ENCODE measurements at places on chromosomes 16 and 17.
A peak's percentile ranks its signal among the peaks of the same experiment; 100 is the strongest.

DNA sequence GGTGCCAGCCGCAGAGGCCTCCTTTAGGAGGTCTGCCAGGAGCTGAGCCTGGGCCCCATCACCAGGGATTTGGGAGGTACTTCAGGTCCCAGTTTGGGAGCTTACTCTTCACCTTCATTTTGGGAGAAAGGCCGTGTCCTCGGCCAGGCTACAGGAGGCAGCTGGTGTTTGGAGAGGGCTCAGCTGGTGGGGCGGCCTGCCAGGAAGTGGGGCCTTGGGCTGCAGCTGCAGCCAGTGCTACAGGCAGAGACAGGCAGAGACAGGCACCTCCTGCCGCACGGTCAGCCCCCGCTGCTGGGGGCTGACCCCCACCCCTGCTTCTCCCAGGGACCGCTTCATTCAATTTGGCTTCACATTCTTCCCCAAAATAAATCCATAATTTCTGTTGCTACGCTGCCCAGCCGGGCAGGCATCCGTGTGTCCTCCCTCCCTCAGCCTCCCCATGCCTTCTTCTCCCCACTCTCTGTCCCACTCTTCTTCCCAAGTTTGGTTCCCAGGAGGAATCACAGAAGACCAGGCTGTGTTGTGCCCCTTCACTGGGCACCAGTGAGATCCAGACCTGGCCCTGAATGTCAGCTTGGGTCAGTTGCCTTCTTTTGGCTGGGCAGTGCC, 6.1 kb downstream of the TMEM235 start:
- DNase-seq, result no peak

GRCh38 chr17:37358098-37358829, 17.5 kb upstream of the C17orf78 start:
- peak; percentile 75 for DNase-seq

GRCh38 chr16:16924613-16925012, 545.7 kb downstream of the NPIPA7 start:
- DNase-seq, result no peak

DNA sequence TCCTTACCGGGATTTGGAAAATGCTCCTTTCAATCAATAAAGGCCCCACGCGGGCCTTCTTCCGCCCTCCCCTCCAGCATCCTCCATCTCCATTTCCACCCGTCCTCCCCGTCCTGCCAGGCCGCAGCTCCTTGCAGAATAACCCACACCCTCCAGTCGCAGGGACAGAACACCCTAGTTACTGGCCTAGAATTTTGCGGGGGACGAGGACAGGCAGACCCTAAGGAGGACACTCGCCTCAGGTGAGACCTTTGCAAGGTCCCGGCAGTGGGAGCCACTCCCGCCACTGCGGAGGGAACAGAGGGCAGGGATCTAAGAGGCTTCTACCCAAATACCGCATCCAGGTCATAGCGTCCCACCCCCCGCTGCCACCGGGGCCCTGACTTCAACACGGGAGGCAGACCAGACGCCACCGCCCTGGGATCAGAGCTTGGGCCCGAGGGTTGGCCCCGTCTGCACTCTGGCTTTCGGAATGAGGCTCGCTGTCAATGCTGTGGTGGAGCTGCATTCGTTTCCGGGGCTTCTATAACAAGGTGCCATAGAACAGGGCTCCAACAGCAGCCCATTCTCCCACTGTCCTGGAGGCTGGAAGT, 26.8 kb downstream of the SLC25A10 start:
- no peak for DNase-seq

- DNase-seq, result no peak
Observed at GRCh38 chr17:17722906-17723353, 41.7 kb downstream of the RAI1 start.

DNA sequence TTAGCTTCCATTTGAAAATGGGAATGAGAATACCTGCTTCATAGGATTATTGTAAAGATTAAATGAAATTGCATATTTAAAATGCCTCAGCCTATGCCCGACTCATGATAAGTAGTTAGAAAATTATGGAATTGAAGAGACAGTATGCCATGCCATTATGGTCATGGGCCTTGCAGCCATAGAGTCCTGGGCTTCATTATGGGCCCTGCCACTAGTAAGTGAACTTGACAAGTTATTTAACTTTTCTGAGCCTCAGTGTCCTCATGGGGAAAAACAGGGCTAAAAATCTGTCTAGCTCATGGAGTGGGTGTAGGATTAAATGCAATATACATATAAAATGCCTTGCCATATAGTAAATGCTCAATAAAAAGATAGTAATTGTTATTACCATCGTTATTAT, 133.2 kb downstream of the NPIPB5 start:
- no peak for DNase-seq

- peak; percentile 87 for DNase-seq
Observed at GRCh38 chr16:86740906-86741799, 162.8 kb downstream of the FOXL1 start.

DNA sequence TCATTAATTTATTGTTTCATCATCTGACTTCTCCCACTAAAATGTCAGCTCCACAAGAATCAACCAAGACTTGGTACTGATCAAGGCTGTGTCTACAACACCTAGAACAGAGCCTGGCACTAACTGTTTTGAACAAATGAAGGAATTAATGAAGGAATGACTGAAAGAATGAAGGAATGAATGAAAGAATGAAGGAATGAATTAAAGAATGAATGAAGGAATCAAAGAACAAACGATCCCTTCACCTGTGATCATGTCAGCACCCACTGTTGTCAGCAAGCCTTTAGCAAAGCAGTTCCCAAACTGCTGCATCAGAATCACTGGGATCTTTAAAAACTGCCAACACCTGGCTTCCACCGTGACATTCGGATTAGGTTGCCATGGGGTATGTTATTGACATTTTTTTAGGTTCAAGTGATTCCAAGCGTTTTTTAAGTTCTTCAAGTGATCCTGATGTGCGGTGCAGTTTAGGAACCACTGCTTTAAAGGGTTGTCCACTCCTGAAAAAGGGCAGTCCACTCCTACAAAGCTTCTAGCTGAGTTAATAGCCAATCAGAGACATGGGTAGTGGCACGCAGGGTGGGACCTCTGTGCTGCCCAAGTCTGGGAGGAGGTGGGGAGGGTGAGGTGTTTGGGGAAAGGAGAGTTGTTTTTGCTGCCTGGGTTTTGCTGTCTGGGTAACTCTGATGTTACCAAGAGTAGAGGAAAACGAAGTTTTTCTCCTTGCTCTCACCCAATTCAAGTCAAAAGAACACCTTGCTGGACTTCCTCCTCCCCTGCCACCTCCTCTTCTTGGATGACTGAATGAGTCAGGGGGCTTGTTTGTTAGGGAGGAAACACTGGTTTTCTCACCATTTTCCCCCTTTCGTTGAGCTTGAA, 89.7 kb downstream of the RAB11FIP4 start:
- DNase-seq, result no peak

DNA sequence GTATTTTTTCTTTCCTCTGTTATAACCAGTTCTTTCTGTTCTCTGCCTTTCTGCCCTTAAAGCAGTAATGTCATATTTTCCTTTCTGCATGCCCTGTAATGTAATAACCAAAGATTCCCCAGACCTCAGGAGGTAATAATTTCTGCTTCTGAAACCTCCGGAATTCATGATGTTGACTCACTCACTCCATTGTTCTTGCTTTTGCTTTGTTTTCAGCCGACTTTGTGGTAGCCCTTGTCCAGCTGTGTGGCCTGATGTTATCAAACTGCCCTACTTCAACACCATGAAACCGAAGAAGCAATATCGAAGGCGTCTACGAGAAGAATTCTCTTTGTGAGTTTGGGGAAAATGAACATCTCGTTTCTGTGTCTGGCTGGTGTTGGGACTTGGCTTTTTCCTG, 55.9 kb downstream of the CDK12 start:
- DNase-seq, result no peak

GRCh38 chr17:75315541-75316243, 26.5 kb upstream of the SLC25A19 start:
- DNase-seq, result peak; percentile 61

GRCh38 chr17:75693500-75694481, 26.7 kb downstream of the SAP30BP start:
- peak; percentile 96 for DNase-seq

DNA sequence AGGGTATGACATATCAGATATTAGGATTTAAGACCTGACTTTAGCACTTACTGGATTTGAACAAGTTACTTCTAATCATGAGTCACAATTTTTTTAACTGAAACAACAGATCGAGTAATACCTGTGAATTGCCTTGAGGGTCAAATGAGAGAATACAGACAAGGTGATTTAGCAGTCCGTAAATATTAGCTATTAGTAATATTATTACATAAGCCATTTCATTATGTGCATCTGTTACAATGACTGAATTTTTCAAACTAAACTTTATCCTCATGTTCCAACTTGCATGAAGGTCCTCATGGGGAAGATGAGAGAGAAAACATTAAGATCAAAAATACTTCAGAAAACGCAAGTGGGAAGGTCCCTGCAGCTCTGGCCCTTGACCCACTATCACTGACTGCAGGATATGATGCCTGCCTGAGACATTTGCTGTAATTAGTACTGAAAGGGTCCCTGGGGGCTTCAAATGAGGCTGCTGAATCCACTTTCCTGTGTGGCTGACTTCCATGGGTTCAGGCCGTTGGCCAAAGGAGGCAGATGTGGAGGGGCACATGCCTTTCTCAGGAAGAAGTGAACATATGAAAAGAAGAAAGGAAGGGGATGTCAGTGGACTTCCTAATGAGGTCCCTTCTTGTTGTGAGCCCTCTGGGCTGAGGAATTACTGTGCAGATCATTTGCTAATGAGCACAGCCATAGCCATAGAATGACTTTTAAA, 441.7 kb downstream of the CDH11 start:
- DNase-seq, result no peak

- DNase-seq, result peak; percentile 39
Observed at GRCh38 chr16:50025537-50025931, 509 bp downstream of the CNEP1R1 start.

DNA sequence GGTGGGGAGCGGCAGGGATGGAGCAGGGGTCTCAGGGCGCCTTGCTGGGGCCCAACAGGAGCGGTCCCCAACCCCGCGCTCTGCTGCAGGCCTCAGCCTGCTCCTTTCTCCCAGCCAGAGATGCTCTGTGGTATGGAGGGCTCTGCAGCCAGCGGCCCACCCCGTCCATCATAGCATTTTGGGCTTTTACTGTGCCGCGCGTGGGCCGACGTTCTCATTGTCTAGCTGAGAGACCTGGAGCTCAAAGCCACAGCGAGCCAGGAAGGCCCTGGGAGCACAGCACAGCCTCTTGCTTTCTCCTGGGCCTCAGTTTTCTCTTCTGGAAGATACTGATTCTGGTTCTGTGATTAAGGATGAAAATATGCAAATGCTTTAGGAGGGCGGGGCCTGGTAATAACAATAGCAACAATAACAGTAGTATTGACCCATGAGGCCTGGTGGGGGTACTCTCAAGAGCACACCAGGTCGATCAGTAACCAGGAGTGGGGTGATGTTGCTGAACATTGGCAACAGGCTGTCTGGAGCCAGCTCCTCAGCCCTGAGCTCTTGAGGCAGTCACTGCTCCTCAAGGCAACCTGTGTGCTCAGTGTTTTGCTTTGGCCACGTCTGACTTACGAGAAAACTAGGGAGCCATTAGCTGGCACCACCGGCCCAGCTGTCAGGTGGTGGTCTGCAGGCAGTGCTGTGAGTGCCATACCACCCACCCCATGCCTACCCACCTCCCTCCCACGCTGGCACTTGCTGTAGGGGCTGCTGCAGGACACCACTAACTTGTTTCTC, 1.1 kb upstream of the RASD1 start:
- DNase-seq, result peak; percentile 54

DNA sequence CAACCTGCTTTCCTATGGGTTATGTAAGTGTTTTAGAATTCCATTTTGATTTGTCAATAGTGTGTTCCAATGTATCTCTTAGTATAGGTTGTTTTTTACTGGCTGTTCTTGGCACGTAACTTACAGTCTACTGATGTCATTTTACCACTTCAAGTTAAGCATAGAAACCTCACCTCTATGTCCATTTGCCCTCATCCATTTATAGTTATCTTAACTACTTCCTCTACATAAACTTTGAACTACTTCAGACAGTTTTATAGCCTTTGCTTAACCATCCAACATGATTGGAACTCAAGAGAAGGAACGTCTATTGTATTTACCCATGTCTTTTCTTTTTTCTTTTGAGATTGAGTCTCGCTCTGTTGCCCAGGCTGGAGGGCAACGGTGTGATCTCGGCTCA, 64.5 kb upstream of the GNG13 start:
- DNase-seq, result no peak

GRCh38 chr16:13289515-13289914, 388.1 kb downstream of the SHISA9 start:
- DNase-seq, result no peak

- peak; percentile 9 for DNase-seq
Observed at GRCh38 chr16:72442385-72443158, 270.6 kb upstream of the PMFBP1 start.

DNA sequence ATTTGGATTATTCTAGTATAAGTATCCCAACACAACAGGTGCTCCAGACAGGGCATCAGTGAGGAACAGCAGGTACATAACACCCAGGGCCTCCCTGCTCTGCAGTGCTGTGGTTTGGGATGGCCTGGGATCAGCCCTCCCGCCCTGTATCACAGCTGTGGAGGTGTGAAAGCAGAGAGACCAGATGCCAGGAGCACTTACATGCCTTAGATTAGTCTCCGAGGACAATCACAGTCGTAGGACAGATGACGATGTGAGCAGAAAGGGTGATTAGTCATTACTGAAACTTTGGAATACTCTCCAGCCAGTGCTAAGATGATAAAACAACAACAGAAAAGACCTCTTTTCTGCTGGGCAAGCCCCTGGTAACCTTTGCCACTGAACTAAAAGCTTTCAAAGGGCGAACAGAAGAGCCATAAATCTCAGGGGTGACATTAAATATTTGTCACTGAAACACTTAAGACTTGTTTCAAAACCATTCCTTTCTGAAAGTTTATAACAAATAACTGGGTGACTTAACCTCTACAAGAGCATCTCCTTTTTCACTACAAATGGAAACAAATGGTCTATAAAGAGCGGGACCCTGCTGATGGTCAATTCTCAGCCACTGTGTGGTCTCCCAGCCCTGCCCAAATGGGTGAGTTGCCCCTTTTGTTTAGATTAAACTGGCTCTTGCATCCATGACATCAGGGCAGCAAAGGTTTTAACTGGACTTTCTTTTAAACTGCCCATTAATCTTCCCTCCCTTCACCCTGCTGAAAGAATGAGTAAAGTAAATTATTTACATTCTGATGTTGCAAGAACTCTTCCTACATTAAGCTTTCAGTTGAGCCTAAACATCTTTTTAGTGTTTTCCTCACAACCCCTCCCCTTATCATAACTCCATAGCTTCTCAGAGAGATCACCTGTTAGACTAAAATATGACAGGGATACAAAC, 183.1 kb upstream of the COX10 start:
- DNase-seq, result peak; percentile 6

DNA sequence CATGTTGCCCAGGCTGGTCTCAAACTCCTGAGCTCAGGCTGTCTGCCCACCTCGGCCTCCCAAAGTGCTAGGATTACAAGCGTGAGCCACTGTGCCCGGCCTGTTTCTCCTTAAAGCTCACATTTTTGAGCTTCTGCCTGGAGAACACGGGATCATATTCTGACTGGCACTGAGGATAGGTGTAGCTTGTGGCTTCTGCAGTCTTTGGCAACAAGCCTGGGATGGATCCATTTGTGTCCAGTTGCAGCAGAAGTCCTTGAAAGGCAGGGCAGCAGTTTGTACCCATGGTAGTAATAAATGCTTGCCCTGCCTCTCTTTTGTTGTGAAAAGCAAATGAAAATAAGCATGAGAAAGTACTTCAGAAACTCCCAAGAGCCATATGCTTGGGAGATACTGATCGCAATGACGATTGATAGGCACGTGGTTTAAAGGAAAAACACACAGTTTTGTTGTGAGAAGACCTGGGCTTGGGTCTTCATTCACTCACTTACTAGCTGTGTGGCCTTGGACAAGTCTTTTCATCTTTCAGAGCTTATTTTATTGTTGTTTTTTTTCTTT, 3.1 kb upstream of the CORO7 start:
- no peak for DNase-seq

Measured in ELR (cell line).